Stimulated activated CD4-positive, alpha-beta T cell treated with anti-CD3 and anti-CD28 coated beads, Interleukin-1b, Interleukin-23, amount 100 ng/mL, for 24 hours (primary cell): ENCODE measurements at places on chromosomes 11 and 22.

DNA sequence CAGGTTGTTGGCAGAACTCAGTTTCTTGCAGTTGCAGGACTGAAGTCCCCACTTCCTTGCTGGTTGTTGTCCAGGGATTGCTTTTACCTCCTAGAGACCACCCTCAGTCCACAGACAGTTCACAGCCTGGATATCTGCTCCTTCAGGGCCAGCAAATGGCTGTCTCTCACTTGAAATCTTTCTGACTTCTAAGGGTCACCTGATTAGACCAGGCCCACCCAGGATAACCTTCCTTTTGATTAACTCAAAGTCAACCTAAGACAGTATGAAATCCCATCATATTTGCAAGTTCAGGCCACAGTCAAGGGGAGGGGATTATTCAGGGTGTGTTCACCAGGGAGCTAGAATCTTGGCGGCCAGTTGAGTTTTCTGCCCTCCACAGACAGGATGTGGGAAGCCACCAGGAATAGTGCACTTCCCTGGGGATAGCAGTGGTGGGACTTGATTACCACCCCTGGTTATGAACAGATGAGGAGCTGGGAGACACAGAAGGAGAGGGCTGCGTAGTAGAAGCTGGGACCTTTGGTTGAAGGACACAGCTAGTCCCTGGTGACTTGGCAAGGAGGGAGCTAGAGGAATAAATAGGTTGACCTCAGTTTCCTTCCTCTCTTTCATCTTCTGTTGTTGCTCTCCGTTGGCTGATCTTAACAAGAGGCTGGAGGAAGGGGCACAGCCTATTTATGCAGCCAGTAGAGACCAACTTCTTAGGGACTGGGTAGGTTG lies 33.4 kb downstream of the MIAT start:
- no peak for DNase-seq

DNA sequence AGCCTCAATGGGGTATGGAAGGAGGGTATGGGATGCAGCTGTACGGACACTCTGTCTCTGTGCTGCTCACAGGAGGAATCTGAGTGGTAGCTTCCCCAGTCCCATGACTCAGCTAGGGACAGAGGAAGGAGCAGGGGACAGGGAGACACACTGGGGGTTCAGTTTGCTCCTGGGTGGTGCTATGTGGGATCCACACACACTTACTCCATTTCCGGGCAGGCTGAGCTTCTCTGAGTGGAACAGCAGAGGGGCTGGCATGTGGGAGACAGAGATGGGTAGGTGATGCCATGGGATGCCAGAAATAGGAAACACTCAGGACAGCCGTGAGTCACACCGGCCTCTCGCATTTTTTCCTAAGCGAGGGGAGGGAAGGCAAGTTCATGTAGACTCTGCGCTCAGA lies 59.2 kb upstream of the KIRREL3 start:
- no peak for DNase-seq

- DNase-seq = no peak
Observed at GRCh38 chr11:14975252-14975587, 3.1 kb upstream of the CALCA start.

GRCh38 chr11:67354075-67355022 lies 1.0 kb upstream of the POLD4 start:
- no peak for DNase-seq
